ENCODE measurements at places on chromosomes 1 and 21. TPM values are rescaled to one million over a fixed set of nuclear protein-coding genes. Genes with fewer than 3 reads are reported as not detected.
A peak's percentile ranks its signal among the peaks of the same experiment; 100 is the strongest.

Gene CDC42BPA
- 55.0 TPM for total RNA-seq

Gene OR10J4
- total RNA-seq = not detected

Gene C1orf52
- 11.4 TPM for total RNA-seq

Gene TBX19
- 0.26 TPM for total RNA-seq

Gene ADAMTSL4
- total RNA-seq = 13.0 TPM

- no peaks in the 10 kb centered on the region for H3K27me3 ChIP-seq
- no peaks in the 10 kb centered on the region for H3K36me3 ChIP-seq
- no peaks in the 10 kb centered on the region for H3K4me1 ChIP-seq
- H3K4me3 ChIP-seq = no peak overlapping the region
Observed at GRCh38 chr1:229088711-229089110, 182.2 kb upstream of the RAB4A start.

DNA sequence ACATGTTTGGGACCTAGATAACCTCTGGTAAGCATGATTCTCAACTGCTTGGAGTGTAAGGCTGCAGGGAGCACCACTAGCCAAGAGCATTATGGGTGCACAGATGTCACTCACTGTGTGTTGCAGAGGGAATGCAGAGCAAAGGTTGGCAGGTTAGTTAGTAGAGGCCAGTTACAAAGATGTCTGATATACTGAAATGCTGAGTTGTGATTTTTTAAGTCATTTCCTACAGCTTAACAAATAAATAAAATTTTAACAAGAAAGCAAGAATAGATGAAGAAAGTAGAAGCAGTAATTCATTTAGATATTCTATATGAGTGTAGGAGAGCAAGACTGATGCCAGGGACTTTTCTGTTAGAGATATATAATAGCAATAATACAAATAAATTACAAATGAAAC lies 64.8 kb downstream of the MARK1 start:
- H3K27ac ChIP-seq = no peak overlapping the region
- no peaks in the 10 kb centered on the region for H3K27me3 ChIP-seq
- H3K4me3 ChIP-seq = no peak overlapping the region
- no peaks in the 10 kb centered on the region for H3K36me3 ChIP-seq

DNA sequence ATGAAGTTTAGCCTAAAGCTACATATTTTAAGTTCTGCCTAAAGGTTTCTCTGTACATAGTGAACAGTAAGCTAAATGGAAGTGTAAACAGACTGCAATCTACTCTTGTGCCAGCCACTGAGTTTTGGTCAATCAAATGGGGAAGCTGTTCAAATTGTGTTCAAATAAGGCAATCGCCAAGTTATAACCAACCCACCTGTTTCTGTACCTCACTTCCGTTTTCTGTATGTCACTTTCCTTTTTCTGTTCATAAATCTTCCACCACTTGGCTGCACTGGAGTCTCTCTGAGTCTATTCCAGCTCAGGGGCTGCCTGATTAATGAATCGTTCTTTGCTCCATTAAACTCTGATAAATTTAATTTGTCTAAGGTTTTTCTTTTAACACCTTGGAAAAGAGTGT lies 10.8 kb upstream of the THEM4 start:
- no peak overlapping the region for H3K27ac ChIP-seq
- no peak overlapping the region for H3K4me3 ChIP-seq
- H3K4me1 ChIP-seq = no peaks in the 10 kb centered on the region
- H3K27me3 ChIP-seq = peaks cover 5% of the 10 kb centered on the region

- no peaks in the 10 kb centered on the region for H3K36me3 ChIP-seq
- H3K4me1 ChIP-seq = no peaks in the 10 kb centered on the region
- H3K27me3 ChIP-seq = no peaks in the 10 kb centered on the region
- no peak overlapping the region for H3K4me3 ChIP-seq
Observed at GRCh38 chr1:212438831-212439237, 6.1 kb downstream of the NENF start.

GRCh38 chr1:168972887-168973286 lies 133.6 kb upstream of the ATP1B1 start:
- H3K4me1 ChIP-seq = no peaks in the 10 kb centered on the region
- H3K36me3 ChIP-seq = no peaks in the 10 kb centered on the region
- no peak for DNase-seq
- H3K27me3 ChIP-seq = no peaks in the 10 kb centered on the region

GRCh38 chr1:184626076-184627006 lies 128.3 kb downstream of the EDEM3 start:
- peaks cover 18% of the 10 kb centered on the region for H3K4me1 ChIP-seq
- no peak overlapping the region for H3K4me3 ChIP-seq
- H3K36me3 ChIP-seq = no peaks in the 10 kb centered on the region
- no peak for DNase-seq
- no peak overlapping the region for H3K27ac ChIP-seq

DNA sequence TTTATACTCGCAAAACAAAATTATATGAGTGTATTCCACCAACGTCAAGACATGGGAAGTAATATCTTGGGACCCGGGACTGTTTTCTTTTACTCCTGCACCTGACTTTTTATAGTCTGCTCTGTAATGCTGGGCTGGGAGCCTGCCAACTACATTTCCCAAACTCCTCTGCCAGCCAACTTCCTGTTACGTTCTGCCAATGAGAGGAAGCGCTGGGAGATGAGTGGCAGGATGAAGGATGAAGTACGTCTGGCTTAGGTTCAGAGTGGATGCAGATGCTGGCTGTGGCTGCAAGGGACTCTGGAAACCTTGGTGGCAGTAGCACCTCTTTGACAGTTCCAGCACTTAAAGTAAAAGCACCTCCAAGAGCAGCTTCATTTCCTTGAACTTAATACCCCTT lies 59.6 kb downstream of the USP24 start:
- H3K4me3 ChIP-seq = no peak overlapping the region
- H3K4me1 ChIP-seq = no peaks in the 10 kb centered on the region
- DNase-seq = peak; percentile 38
- H3K36me3 ChIP-seq = peaks cover 13% of the 10 kb centered on the region
